ENCODE measurements at places on chromosomes 12 and 14.
A peak's percentile ranks its signal among the peaks of the same experiment; 100 is the strongest.

- DNase-seq, result no peak
These were observed 74.3 kb downstream of the ERGIC2 start for GRCh38 chr12:29306682-29307081.

- no peak for DNase-seq
These were observed 209.5 kb downstream of the KCNC2 start for GRCh38 chr12:75000120-75000519.

- no peak for DNase-seq
These were observed 29.2 kb upstream of the SEL1L start for GRCh38 chr14:81562818-81563217.

GRCh38 chr14:64060648-64061096 is 207.9 kb downstream of the SYNE2 start:
- no peak for DNase-seq

DNA sequence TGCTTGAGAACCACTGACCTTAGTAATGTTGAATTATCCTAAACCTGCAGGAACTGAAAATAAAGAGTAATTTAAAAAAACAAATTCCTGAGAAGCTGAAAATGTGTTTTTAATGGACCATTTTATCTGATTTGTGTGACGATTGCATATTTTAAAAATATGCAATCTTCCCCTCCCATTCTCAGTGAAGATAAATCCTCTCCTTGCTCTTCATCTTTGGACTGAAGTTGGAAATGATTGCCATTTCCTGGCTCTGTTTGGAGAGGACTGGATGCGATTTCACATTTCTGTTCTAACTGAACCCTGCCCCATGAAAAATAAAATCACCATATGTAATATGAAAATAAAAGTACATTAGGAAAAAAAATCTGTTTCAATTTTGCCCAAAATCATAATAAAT is 216.3 kb downstream of the SLC6A15 start:
- DNase-seq, result no peak

- DNase-seq, result no peak
These were observed 2.7 kb downstream of the PPP4R4 start for GRCh38 chr14:94176808-94177207.

- DNase-seq, result peak; percentile 5
These were observed 41.6 kb downstream of the UBE3B start for GRCh38 chr12:109518820-109519665.

- DNase-seq, result no peak
These were observed 193.2 kb downstream of the CHST11 start for GRCh38 chr12:104649921-104650320.

DNA sequence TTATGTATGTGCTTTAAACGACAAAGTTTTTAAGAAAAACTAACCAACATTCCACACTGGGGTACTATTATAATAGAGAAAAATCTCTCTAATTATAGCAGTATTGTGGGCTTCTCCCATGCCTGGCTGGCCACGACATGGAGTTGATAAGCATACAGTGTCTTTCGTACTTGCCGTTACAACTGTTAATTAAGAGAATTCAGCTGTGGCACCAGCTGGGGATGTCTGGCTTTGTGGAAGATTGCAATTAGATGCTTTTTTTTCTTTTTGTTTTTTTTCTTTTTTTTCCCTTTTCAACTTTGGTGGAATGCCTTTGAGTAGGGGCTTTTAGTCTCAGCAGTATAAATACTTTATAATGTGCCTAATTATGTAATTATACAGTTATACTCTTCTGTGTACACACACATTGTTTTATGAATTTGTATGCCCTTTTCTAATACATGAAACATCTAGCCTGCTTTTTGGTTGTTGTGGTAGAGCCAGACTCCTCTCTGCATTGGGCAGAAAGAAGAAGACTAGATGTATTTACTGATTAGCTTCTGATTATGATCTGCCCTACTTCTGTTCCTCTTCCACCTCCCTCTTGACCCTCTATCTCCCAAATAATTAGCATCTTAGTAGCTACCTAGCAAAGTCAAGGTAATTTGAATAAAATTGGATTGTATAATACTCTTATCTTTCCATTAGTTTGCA is 76.4 kb downstream of the SUSD6 start:
- no peak for DNase-seq

GRCh38 chr12:31629756-31630732 is 29.4 kb upstream of the ETFBKMT start:
- no peak for DNase-seq

- no peak for DNase-seq
These were observed 102.1 kb downstream of the MYRFL start for GRCh38 chr12:69927164-69927563.

DNA sequence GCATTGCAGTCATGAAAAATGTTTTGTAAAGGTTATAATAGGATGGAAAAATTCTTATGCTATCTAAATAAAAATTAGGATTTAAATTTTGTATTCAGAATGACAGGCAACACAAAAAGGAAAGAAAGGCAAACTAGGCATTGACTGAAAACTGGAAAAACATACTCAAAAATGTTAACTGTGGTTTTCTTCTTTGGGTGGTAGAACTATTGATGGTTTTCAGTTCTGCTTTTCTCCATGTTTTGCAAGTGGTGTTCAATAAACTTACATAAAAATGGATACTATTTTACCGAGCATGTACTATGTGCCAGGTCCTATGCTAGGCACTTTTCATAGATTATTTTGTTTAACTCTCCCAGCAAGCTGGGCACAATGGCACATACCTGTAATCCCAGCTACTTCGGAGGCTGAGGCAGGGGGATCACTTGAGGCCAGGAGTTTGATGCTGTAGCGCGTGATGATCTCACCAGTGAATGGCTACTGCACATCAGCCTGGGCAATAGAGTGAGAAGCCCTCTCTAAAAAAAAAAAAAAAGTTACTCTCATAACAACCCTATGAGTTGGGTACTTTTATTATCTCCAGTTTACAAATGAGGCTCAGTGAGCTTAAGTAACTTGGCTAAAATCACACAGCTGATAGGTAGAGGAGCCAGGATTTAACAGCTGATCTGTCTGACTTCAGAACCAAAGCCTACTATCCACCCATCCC is 26.3 kb upstream of the TCP11L2 start:
- no peak for DNase-seq

DNA sequence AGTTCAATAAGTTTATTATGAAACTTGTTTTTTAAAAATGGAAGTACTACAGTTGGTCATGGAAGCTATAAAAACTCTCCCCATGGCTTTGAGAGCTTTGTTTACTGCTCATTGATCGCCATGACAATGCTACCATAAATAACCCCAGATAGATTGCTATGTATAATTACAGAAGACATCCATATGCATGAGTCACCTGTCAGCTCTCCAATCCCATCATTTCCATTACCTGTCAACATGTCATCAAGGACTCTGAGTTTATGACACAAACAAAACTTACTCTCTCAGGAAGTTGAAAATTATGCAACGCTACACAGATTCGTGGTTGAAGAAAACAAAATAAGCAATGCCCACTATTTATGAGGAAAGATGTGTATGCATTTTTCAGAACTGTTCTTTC is 144.4 kb downstream of the SEC23A start:
- no peak for DNase-seq

- DNase-seq, result no peak
These were observed 98.2 kb downstream of the BTG1 start for GRCh38 chr12:92047393-92047826.

- no peak for DNase-seq
These were observed 15.7 kb downstream of the UBE3B start for GRCh38 chr12:109493090-109493489.

DNA sequence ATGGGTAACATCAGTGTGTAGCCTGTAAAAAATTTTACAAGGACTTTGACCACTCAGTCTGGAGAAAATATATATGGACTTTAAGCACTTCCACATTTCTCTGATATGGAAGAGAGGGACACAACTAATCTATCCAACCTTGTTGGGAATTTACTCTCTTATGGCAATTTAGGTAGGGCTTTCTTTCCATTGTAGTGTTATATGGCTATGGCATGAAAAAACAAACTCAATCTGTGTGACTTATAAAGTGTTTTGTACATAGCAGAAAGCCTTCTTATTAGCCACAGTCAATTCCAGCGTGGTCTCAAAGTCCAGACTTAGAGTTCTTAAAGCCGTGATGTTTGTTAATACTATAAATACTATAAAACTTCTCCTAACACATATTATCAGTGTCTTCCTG is 98.3 kb downstream of the NOVA1 start:
- DNase-seq, result no peak

- DNase-seq, result no peak
These were observed 43.1 kb upstream of the CCDC196 start for GRCh38 chr14:66442953-66443571.

DNA sequence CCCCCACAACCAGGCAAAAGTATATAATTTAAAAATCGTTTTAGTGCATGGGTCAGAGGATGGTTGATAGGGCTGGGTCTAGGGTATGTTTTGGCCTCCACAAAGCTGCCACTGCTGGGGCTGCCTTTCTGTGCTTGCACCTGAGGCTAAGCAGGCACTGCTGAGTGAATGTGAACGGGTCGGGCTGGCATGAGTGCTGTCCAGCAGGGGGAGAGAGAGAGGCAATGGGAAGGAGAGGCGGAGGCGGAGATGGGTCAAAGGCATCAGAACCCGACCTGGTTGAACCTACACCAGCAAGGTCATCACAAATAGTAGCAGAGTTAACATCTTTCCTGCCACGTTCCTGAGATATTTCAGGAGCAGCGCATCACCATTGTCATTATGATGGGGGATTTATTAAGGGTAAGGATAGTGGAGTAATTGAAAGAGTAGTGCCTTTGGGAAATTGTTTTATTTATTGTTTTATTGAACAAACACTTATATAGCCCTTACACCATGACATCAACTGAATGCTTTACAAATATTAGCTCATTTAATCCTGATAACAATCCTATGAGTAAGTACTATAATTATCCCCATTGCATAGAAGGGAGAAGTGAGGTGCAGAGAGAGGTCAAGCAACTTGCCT is 5.8 kb upstream of the NRXN3 start:
- no peak for DNase-seq

GRCh38 chr12:114911196-114911595 is 227.2 kb upstream of the TBX3 start:
- no peak for DNase-seq

DNA sequence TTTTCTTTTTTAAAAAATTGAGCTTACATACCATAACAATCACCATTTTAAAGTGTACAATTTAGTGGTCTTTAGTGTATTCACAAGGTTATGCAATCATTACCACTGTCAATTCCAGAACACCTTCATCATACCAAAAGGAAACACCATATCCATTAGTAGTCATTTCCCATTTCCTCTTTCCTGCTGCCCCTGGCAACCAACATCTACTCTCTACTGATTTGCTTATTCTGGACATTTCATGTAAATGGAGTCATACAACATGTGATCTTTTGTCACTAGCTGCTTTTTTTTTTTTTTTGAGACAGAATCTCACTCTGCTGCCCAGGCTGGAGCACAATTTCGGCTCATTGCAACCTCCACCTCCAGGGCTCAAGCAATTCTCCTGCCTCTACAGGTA is 66.8 kb upstream of the CFL2 start:
- DNase-seq, result no peak

GRCh38 chr14:105745433-105746123 is 219.2 kb downstream of the TMEM121 start:
- no peak for DNase-seq

- DNase-seq, result no peak
These were observed 174.0 kb upstream of the MYL2 start for GRCh38 chr12:111094157-111095010.

- DNase-seq, result no peak
These were observed 83.4 kb downstream of the HECTD1 start for GRCh38 chr14:31124197-31124596.

DNA sequence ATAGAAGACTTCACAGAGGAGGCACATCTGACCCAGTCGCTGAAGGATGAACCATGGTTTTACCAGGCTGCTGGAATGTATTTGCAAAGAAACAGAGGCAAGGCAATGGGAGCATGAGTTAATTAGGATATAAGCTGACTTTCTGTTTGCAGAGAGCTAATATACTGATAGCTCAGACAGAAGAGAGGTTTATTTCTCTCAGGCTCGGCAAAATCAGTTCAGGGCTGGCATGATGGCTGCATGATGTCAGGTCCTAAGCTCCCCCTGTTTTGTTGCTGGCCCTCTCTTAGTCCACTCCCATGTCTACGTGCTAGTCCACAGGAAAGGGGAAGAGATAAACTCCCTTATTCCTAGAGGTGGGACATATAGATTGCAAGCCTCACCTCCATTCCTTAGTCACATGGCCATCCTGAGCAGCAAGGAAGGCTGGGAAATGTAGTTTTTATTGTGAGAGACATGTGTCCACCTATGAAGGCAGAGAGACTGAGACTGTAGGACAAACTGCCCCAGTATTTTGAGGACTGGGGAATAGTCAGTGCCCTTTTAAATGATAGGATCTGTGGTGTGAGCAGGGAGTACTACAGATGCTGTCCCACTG is 224.5 kb downstream of the VRK1 start:
- no peak for DNase-seq

GRCh38 chr14:32258336-32258993 is 55.4 kb upstream of the RNU6-8 start:
- DNase-seq, result no peak

DNA sequence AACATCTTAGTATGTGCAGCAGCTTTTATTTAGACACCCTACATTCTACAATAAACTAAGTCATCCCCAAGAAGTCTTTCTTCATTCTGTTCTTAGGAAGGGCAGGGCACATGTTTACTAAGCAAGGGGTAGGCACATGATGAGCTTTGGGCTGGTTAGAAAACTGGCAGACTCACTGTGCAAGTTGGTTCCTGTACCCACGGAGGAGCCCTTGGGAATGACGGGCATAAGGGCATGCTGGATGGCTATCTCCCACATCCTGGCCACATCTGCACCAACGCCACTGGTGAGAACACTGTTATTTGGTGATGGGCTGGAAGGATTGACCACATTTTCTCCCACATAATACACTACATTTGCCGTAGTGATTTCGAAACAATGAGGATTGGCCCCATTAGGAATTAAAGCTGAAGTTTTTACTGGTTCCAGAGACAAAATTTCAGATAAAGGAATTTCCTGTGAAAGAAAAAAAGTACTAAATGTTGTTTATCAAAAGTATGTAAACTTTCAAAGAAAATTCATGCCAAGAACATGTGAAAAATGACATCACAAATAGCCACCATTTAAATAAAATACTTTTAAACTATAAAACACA is 297.0 kb downstream of the PRKD1 start:
- no peak for DNase-seq

Data from activated T-helper 1 cell treated with Interleukin-2 at 50 U/mL for 16 hours (primary cell).